ENCODE measurements at places on chromosomes 4 and X.

DNA sequence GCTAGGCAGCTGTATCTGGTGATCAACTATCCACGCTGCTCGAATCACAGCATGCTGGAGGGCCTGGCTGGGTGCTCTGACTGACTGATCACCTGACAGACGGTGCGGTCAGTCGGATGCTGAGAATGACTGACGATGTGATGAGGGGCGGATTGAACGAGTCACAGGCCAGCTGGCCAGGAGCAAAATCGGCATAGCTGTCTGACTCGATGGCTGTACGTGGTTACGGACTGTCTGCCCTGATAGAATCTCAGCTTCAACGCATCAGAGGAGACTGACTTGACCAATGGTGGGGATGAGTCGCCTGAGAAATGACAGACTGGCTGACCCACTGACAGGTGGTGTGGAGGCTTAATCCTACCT lies 1.0 kb upstream of the SUV39H1 start:
- no peak for DNase-seq

- no peak for DNase-seq
Observed at GRCh38 chr4:160426233-160426632, 1323.4 kb downstream of the RAPGEF2 start.

DNA sequence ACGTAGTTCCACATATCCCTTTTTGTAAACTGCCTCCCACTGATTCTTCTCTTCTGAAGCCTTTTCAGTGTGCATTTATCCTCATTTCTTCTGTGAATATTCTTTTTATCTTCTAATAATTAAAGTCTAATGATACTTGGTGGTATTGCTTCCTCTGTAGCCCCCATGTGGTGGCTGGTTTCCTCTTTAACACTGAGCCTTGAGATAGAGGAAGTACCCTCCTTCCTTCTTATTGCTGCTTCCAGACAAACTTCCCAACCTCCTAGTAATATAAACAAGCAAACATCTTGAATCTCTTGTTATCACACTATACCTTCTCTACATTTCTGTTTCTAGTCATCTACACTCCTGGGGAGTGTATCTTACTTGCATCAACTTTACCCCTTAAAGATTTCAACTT lies 310.5 kb upstream of the GIMD1 start:
- no peak for DNase-seq

DNA sequence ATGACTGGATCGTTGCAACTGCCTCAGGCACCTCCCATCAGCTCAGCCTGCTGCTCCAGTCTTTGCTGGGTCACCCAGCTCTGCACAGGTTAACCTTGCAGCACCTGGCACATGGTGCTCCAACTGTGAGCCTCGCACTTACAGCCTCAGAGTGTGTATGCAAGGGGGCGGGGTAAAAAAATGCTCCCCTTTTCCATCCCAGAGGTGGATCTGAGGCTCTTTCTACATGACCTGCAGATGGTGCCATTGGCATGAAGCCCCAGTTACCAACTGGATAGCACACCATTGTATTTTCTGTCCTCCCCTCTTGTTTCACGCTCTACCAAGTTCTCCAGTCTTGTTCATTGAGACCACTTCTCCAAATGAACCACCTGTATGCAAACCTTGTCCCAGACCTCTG lies 46.2 kb upstream of the TRPC3 start:
- DNase-seq: no peak

DNA sequence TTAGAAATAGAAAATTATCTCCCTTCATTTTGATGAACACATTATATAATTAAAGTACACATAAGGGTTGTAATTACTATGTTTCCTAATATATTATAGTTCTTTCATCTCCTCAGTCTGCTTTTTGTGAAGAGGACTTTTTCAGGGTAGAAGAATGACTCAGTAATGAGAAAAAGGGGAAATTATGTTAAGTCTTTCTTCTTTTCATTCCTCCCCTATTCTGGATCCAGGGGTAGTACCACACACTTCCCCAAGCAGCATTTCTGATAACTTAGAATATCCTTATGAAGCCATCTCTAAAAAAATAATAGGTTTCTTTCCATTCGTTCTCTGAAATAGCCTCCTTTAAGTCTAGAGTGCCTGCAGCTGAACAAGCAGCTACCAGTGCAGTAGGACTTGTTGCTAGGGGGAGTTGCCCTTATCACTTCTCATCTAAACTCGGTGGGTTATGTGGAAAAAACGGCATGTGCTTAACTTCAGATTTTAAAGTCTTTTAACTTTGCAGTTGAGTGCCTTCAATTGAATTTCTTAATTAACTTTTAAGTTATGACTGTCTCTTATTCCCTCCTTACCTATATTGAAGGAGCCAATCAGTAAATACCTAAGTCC lies 184.8 kb downstream of the ARHGAP24 start:
- no peak for DNase-seq
